ENCODE measurements at places on chromosomes 16 and 17.

- DNase-seq = no peak
These were observed 11.7 kb downstream of the NSMCE1 start for GRCh38 chr16:27256861-27257260.

- DNase-seq = no peak
These were observed 17.1 kb downstream of the CSNK1D start for GRCh38 chr17:82256242-82256885.

GRCh38 chr17:17626840-17627239, 35.3 kb upstream of the PEMT start:
- no peak for DNase-seq

DNA sequence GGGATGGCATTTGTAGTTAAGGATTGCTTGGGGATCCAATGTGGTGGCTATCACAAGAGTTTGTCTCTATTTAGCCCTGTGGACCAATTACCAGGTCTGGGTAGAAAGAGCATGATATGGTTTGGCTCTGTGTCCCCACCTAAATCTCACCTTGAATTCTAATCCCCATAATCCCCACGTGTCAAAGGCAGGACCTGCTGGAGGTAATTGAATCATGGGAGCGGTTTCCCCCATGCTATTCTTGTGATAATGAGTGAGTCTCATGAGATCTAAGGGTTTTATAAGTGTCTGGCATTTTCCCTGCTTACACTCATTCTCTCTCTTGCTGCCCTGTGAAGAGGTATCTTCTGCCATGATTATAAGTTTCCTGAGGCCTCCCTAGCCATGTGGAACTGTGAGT, 86.4 kb upstream of the HS3ST4 start:
- DNase-seq = no peak

- no peak for DNase-seq
These were observed 15.5 kb upstream of the SNTB2 start for GRCh38 chr16:69171325-69172084.

DNA sequence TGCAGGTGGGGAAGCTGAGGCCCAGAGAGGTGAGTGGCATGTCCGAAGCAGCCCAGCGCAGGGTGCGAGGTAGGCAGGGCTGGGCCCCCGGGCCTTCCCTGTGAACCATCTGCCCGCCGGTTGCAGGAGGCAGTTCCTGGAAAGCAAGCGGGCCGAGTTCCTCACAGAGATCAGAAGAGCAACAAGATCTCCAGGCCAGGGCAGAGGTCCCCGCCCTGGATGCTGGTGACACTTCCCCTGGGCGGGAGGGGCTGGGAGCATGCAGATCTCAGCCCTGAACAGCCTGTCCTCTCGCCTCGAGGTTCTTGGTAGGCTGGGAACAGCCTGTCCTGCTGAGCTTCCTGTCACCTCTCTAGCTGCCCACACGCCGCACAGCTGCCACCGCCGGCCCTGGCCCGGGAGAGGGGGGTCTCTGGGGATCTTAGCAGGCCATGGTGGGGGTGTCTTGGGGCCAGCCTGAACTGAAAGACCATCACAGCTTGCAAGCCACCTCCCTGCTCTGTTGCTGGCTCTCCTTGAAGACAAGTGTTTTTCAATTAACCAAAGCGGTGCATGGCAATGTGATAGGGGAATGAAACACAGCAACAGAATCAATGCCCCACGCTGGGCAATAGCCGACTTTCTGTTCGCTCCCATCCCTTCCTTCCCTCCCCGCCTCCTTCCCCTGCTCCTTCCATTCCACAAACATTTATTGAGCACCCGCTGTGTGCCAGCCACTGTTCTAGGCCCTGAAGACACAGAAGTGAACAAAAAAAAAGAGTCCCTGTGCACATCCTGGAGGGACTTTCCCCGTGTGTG, 31.7 kb downstream of the SOCS1 start:
- DNase-seq = peak; percentile 48

- DNase-seq = no peak
These were observed 599 bp downstream of the TOP3A start for GRCh38 chr17:18314059-18314730.

DNA sequence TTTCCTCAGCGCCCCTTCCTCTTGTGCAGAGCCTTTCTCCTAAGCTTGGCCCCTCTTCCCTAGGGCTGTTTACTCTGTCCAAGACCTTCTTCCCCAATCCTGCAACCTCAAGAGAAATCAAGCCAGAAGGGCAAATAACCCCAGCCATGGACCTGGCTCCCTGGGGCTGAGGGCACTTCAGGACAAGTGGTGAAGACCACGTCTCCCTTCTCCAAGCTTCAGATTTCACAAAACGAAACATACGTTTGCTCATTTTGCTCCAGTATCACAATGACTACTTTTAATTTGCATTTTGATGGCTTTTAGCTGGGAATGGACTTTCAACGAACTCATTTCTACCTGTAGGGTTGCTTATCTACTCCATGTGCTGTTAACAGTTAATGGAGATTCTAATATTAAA, 139.8 kb upstream of the CACNG5 start:
- no peak for DNase-seq

GRCh38 chr17:13004336-13004735, 13.5 kb downstream of the ELAC2 start:
- DNase-seq = no peak

DNA sequence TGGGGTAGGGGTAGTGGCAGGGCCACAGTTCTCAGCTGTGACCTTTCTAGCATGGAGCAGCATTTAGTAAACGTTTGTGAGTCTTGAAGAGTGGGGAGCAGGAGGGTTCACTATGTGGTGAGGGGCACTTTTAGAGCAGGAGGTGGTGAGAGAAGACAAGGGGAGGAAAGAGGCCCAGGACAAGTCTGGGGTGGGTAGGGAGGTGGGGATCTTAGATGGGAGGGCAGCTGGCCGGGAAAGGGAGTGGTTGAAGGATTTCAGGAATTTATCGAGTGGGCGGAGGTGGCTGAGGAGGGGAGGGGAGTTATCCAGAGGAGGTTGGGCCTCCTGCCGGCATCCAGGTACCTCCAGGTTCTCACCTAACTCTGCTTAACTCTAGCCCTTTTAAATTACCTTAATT, 1.9 kb downstream of the CLEC16A start:
- peak; percentile 48 for DNase-seq

DNA sequence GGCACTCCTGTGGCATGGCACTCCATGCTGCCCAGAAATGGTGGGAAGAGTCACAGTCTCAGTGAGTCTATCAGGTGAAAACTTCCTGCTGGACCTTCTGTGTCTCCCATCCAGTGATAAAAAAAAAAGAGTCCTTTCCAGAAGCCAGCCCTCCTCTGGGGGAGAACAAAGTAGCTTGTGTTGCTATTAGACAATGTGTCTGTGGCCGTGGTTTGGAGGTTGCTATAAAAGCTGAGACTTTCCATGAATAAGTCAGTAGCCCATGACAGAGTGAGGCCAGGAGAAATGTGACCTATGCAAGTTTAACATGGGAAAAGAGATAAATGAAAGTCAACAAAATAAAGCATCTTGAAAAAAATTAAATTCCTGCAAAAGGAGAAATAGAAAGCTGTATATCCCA, 250.7 kb upstream of the MON1B start:
- DNase-seq = no peak

- no peak for DNase-seq
These were observed 24.3 kb downstream of the PLA2G10 start for GRCh38 chr16:14669776-14670175.

DNA sequence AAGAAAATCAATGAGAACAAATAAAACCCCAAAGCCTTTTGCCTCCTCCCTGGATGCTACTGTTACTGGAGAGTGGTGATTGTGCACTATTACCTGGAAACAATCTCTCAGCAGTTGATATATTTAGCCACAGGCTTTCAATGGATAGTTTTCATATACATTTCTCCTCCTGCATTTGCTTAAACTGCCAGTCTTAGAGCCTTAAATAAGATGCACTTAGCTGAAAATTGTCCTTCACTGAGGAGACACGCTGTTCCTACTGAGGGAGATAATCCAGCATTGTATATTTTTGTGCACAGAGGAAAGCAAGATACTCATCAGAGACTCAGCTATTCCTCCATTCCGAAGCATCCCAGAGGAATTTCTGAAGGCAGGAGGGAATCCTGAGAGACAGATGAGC, 520.2 kb upstream of the C16orf82 start:
- DNase-seq = no peak

- no peak for DNase-seq
These were observed at the start of gene MEOX1 for GRCh38 chr17:43661699-43662412. Gene MEOX1, minus strand, starts transcription at chr17:43661922. Its CDS starts 388 bp downstream, at chr17:43661534.

- no peak for DNase-seq
These were observed 43.5 kb downstream of the ARHGAP17 start for GRCh38 chr16:24971718-24972117.

DNA sequence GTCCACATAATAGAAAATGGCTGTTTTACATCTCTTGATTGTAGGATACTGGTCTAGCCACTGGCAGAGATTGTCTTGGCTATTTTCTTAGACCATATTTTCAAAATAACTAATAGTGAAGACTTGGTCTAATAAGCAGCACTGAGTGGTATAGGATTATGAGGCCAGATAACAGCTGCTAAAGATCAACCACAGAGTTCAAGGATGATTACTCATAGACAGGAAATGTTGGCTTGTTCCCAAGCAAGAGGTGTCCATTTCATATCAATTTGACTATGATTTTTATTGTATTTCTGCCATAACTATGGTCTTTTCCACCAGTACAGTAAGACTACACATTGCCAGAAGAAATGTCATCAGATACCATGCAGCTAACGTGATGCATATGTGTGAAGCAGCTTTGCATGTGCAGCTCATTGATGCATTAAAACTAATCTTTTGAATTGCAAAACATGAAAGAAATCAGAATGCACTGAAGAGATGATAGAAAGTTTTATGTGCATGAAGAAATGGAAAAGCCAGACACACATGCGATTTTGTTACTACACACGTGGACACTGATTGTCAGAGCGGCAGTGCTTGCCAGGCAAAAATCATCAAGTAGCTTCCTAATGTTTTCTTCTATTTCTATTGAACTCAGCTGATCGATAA, 693.3 kb downstream of the CDH11 start:
- no peak for DNase-seq

DNA sequence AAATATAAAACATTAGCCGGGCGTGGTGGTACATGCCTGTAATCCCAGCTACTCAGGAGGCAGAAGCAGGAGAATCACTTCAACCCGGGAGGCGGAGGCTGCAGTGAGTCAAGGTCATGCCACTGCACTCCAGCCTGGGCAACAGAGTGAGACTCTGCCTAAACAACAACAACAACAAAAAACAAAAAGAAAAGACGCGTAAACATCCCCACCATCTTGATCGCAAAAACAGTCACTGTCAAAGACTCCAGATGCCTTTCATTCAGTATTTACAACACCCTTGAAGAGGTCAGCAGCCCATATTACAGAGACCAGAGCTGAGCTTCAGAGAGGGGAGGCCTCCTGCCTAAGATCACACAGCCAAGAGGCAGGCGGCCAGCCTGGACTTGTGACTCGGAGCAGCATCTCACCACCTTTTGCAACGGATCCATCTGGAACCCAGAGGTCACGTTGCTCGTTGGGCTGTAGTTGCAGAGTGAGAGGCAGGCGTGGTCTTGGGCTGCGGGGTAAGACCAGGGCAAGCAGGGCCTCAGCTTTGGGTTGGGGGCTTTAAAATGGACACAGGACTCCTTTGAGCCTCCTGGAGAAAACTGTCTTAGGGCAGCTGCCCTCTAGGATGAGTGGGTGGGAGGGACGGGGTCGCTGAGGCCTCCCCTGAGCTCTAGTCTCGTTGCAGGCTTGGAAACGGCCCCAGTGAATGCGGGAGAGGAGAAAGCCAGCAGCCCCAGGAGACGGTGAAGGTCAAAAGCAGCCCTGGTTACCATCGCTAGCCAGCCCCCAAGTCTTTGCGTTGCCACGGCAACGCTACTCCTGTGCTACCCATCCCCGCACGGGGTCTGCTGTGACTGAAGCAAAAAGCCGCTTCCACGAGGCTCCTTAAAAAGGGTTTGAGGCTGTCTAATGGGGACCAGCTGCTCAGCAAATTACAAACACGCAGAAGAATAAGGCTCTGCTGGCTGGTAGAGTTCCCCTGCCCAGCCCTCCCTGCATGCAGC, 26.1 kb downstream of the LGALS3BP start:
- DNase-seq = no peak

- DNase-seq = no peak
These were observed 35.5 kb upstream of the METTL16 start for GRCh38 chr17:2547176-2547575.

- DNase-seq = no peak
These were observed 82.2 kb downstream of the SPECC1 start for GRCh38 chr17:20091174-20092029.

- DNase-seq = no peak
These were observed 128.2 kb downstream of the HS3ST3B1 start for GRCh38 chr17:14429084-14429483.

- DNase-seq = no peak
These were observed 10.2 kb downstream of the PRR29 start for GRCh38 chr17:64008346-64008745.

GRCh38 chr16:13077816-13078215, 176.4 kb downstream of the SHISA9 start:
- DNase-seq = no peak

DNA sequence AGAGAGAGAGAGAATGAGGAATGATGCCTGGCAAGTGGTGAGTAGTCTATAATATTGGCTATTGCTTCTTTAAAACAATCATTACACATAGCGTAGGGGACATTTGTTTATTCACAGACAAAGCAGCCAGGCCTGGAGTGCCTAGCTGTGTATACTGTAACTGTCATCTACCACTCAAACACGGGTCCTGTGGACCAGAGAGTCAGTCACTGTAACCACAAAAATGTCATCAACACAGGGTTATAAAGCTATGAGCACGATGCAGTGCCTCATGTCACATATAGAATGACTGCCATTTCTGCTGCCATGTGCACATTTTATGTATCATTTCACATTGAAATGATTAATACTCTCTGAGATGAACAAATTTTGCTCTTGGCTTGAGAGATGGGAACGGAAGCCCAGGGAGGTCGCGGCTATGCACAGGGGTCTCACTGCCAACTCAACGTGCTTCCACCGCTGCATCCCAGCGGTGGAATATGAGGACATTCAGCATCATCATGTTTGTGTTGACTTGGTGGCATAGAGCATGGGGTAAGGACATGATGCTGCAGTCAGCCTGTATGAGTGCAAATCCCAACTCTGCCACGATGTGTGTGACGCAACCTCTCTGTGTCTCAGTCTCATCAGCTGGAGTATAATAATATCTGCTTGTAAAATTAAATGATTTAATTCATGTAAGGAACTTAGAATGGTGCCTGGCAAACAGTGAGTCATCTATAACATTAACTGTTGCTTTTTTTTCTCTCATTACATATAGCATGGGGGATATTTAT, 3.3 kb downstream of the MT1H start:
- DNase-seq = no peak

- no peak for DNase-seq
These were observed 28.2 kb downstream of the CRAMP1 start for GRCh38 chr16:1640261-1640941.
